Ammon's horn (tissue), 1 donor: ENCODE measurements at places on chromosomes 4 and X.

GRCh38 chr4:5504486-5504885 lies 203.9 kb downstream of the EVC2 start:
- DNase-seq: no peak

DNA sequence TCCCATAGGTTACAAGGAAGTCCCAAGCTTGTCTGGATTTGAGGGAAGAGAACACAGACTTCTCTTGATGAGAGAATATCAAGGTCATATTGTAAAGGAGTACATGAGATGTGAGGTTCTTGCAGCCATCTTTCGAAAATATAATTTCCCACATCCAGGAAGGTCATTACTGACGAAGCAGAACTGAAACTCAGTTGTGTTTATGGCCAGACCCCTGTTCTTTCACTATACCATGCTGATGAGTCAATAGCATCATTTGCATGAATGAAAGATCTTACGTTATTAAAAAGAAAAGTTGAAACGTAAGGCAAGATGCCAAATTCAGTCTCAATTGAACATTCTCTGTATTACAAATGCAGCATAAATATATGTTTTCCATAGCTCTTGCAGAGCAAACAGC lies 14.2 kb upstream of the CCDC149 start:
- DNase-seq: no peak

- DNase-seq: no peak
These were observed 30.1 kb upstream of the HGFAC start for GRCh38 chr4:3411676-3412075.

GRCh38 chr4:26321373-26322221 lies 783 bp downstream of the RBPJ start:
- DNase-seq: peak; percentile 45

- no peak for DNase-seq
These were observed 1153.4 kb upstream of the AGA start for GRCh38 chr4:178595500-178596138.

GRCh38 chr4:16807355-16807754 lies 91.1 kb downstream of the LDB2 start:
- DNase-seq: no peak

DNA sequence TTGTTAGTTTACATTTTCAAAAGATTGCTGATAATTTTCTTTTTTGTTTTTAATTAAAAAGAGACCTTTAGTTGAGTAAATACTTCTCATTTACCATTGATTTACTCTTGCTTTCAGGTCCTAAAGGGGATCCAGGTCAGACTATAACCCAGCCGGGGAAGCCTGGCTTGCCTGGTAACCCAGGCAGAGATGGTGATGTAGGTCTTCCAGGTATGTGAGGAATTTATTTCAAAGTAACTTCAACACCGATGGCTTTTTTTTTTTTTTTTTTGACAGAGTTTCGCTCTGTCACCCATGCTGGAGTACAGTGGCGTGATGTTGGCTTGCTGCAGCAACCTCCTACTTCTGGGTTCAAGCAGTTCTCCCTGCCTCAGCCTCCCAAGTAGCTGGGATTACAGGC lies 135.1 kb downstream of the IRS4 start:
- no peak for DNase-seq

GRCh38 chr4:28462766-28463700 lies 1602.4 kb downstream of the STIM2 start:
- DNase-seq: no peak

- no peak for DNase-seq
These were observed 23.7 kb downstream of the MAOA start for GRCh38 chrX:43679778-43680177.

DNA sequence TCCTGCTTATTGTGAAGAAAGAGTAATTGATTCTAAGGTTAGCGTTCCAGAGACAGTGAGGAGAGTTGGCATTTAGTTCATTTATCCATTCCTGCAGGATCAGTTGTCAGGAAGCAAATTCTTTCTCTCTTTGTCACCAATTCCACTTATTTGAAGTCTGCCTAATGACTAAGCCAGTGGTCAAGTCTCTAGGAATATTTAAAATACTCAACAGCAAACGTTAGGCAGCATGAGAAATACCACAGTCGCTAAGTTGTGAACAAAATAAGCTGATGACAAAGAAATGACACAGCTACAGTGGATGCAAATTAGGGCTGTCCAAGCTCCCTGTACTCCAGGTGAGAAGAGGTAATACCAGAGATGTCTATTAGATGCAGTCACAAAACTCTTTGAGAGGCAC lies 6.6 kb upstream of the MAGEB17 start:
- DNase-seq: no peak

DNA sequence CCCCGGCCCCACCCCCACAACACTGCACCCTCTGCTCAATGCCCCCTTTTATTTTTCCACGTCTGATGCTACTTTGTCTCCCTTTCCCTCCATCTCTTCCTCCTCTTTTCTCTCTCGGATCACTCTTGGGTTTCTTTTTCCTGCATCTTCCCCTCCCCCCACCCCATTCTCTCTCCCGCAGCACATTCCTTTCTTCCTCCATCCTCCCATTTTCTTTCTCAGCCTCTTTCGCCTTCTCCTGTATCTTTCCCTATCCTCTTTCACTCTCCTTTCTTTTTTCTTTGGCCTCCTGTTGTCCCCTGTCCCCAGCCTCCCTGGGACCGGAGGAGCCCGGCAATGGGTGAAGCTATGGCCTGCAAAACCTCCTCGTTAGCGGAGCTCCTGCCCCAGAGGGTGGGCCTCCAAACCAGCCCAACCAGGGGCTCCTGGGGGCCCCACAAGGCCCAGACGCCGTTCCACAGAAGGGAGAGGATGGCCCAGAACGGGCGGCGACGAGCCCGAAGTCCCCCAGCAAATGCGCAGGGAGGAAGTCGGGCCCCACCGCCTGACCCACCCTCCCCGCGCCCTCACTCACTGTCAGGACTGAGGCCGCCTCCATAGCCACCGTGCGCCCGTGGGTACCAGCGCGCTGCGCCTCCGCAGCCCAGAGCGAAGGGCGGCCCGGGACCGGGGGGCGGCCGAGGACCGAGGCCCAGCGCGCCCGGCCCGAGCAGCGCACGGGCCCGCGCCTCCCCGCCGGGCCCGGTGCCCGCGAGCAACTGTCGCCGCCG lies 807 bp downstream of the HMX1 start:
- no peak for DNase-seq

DNA sequence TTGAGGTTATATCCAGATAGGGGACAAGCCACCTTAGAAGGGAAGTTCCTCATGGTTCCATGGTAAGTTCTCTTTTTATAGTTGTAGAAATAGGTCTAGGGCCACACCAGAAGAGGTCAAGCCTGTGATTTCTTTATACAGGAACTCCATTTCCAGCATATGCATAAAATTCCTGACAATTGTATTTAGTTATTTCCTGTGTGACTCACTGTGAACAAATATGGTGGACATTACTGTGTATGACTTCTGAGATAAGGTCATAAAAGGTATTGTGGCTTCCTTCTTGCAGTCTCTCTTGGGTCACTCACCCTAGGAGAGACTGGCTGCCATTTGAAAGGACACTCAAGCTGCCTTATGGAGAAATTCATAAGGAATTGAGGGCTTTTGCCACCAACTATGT lies 2.2 kb upstream of the C4orf36 start:
- DNase-seq: no peak

- no peak for DNase-seq
These were observed 88.7 kb downstream of the ATP11C start for GRCh38 chrX:139844163-139844562.

DNA sequence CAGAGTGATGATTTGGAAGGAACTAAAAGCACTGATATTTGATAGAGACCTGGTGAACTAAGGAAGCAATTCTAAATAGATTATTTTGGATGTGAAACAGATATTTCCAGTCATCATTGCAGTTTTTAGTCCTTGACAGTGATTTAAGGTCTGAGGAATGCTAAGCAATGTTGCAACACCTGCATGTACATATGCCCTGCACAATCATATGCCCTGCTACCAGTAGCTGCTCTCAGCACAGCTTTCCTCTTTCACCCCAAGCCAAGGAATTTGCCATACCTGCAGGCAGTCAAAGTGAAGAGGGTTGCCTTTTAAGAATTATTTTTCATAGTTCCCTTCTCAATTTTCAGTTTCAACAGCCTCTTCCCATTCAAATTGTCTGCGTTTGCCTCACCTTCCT lies 8.7 kb upstream of the FAM47A start:
- no peak for DNase-seq

GRCh38 chr4:96912716-96913115 lies 1072.8 kb downstream of the PDHA2 start:
- DNase-seq: no peak

GRCh38 chr4:152307669-152308068 lies 228.2 kb downstream of the FBXW7 start:
- DNase-seq: no peak

- no peak for DNase-seq
These were observed 57.6 kb downstream of the ENPEP start for GRCh38 chr4:110533590-110533910.

- no peak for DNase-seq
These were observed 169.8 kb downstream of the BTC start for GRCh38 chr4:74624351-74625151.

- DNase-seq: no peak
These were observed 471.3 kb downstream of the SPOCK3 start for GRCh38 chr4:166763018-166763417.

DNA sequence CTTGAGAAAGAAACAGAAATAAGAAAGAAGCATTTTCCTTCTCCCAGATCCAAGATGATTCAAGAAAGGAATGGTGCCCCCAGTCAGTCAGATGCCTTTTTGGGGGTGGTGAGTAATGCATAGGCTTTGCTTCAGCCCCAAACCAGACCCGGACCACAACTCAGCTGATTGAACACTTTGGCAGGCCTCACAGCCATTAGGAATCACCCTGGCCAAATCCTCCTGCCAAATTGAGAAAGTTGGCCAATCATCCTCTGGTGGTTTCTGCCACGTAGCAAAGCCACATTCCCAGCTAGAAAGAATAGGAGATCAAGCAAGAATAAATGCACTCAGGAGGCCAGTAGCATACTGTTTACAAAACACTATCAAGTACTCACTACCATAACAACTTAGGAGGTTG lies 33.7 kb downstream of the FRMD7 start:
- DNase-seq: no peak
